Pulmonary artery endothelial cell (primary cell): ENCODE measurements at places on chromosomes 2 and 18.

DNA sequence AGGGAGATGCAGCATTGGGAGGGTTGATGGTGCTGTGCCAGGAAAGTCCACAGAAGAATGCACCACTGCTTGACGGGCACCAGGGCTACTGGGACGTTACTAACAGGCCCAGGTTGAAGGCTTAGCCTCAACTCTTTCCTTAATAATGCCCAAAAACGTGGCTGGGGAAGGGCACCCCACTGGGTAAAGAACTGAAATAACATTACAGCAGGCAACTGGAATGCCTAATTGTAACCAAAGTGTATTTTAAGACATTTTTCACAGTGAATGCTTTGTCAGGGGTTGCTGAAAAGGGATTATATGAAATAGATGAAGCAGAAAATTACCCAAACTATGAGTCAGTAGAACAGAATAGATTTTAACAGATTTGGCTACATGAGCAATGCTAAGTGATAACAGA, 191.3 kb downstream of the CMPK2 start:
- no peak for DNase-seq

DNA sequence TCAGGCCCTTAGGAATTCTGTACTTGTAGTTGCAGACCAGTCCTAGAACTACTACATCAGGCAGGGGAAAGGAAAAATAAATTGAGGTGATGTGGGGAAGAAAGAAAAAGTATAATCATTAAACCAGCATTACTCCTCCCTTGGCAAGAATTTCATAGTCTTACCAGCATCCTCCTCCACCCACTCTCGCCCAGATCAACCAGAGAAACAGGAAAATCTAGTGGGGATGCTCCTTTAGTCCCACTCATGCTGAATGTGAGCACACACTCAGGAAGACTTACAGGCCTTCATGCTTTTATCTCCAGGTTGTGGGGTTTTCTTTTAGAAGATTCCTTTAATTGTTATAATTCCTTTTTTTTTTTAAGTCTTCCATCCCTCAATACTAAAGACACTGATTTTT, 129.3 kb upstream of the CCDC150 start:
- no peak for DNase-seq

GRCh38 chr18:34315591-34316352, 91.1 kb upstream of the NOL4 start:
- no peak for DNase-seq

- DNase-seq: no peak
Observed at GRCh38 chr2:156156580-156156979, 175.9 kb downstream of the NR4A2 start.

DNA sequence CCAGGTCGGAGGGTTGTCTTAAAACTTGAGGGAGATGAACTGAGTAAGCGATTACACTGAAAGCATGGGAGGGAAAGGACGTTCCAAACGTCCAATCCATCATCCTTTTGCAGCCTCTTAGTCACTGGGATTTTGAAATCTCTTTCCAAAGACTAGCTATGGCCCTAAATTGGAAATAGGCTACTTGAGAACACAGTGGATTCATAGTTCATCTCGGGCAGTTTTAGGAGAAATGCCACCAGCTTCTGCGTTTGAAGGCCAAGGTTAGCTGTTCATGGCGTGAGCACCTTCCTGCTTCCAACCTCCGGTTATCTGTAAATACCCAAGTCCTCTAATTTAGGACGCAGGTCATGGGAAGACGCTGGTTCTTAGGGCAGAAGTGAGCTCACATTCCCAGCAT, 821 bp upstream of the EML6 start:
- no peak for DNase-seq
